D721Med (cell line): ENCODE measurements at places on chromosomes 5 and 9.

GRCh38 chr5:175696139-175696854 lies 38.4 kb downstream of the HRH2 start:
- DNase-seq: no peak

- DNase-seq: no peak
These were observed 53.7 kb upstream of the ADAMTS19 start for GRCh38 chr5:129406440-129406839.

- no peak for DNase-seq
These were observed 329.4 kb downstream of the KIF4B start for GRCh38 chr5:155342956-155343355.

DNA sequence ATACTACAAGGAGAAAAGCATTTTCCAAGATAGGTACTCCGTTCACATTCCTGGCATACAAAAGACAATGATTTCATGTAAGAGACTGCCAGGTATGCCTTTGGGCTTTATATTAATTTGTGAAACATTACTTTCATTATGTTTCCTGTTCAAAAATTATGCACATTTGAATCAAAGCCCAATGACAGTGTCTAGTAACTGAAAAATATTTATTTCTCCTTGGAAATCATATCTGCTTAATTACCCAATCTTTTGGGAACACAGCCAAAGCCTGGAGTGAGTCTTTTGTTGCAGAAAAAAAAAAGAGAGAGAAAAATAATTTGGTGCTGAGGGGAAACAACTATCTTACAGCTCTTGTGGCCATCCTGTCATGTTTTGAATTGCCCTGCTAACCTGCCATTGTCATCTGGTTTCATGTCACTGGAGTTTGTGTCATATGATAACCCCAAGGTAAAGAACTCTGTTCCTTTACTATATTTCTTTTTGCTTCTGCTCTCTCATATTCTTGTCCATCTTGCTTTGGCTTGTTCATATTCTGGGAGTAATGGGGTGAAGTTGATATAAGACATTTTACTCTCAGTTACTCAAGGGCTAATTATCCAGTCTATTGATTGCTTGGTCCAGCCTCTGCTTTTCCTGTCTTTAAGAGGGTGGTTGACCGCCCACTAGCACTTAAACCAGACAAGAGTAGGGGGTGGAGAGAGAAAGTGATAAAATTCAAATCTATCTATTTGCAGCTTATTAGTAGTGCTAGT lies 238.3 kb upstream of the NUDT12 start:
- DNase-seq: no peak

- no peak for DNase-seq
These were observed 65.0 kb downstream of the NSUN2 start for GRCh38 chr5:6567835-6568234.

DNA sequence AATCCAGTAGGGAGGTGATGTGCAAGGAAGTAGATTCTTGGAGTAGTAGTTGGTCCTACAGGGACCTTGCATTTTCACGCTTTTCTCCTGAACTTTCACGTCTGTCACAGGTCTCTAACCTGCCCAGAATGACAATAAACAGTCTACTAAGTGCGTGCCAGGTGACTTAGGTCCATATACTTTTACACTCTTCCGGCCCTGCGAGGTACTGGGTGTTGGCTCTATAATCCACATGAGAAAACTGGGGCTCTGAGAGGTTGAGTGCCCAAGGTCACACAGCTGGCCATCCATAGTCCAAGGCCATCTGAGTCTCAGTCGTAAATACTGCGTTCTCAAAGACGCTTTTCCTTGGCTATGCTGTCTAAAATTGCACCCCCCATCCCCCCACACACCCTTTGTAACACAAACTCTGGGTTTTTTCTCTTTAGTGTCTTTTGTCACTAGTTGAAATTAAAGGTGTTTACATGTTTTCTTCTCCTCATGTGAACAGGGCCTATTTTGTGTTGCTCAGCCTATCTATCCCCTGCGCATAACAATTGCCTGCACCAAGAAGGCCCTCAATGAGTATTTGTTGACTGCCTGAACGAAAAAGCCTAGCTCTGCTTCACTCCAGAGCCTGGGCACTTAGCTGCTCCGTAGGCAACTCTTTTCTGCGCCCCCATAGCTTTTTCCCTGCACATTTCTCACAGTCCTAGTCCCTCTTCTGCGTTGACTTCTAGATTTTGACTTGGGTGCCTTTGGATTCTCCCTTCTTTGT lies 943 bp downstream of the SFXN1 start:
- DNase-seq: no peak

GRCh38 chr5:130386155-130386554 lies 481.9 kb downstream of the CHSY3 start:
- no peak for DNase-seq

GRCh38 chr9:70589571-70590314 lies 175.3 kb upstream of the KLF9 start:
- no peak for DNase-seq

GRCh38 chr9:111276431-111277128 lies 53.4 kb downstream of the OR2K2 start:
- DNase-seq: no peak

- no peak for DNase-seq
These were observed 21.6 kb upstream of the SPATA31D4 start for GRCh38 chr9:81906671-81907070.

- DNase-seq: no peak
These were observed 61.6 kb upstream of the GNE start for GRCh38 chr9:36319806-36320205.

GRCh38 chr5:154702477-154702876 lies 52.7 kb upstream of the LARP1 start:
- no peak for DNase-seq

- no peak for DNase-seq
These were observed 236.2 kb upstream of the RASEF start for GRCh38 chr9:83299094-83299493.

DNA sequence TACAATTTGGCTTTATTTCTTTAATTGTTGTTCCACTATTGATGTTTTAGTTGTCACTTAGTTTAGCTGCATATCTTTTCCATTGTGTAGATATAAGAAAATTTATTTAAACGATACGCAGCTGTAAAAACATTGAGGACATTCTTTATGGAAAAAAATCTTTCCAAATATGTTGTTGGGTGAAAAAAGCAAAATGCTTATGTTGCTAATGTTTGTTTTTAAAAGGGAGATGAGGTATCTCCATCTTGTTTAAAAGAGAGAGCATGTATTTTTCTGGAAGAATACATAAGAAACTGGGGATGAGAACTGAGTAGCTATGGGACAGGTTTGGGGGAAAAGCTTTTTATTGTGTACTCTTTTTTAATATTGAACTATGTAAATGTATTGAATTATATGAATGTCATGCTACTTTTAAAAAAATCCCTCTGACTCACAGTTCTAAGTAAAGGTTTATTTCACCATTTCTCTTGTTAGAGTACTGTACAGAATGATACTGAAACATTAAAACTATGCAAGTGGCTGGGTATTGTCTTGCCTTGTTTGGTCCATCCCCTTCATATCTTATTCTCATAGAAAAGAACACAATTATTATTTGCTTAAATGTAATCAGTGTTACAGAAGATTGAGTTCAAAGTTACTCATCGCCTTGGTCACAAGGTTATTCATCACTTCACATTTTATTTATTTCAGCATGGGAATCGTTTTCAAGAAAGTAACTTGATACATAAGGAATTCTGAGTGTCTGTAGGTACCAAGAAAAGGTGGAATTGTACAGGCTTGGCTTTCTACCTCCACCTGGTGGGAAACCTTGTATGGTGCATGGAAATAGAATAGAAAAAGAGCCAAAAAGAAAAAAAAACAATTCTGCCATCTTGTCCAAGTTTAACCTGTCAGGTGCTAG lies 85.8 kb downstream of the RIC1 start:
- no peak for DNase-seq

DNA sequence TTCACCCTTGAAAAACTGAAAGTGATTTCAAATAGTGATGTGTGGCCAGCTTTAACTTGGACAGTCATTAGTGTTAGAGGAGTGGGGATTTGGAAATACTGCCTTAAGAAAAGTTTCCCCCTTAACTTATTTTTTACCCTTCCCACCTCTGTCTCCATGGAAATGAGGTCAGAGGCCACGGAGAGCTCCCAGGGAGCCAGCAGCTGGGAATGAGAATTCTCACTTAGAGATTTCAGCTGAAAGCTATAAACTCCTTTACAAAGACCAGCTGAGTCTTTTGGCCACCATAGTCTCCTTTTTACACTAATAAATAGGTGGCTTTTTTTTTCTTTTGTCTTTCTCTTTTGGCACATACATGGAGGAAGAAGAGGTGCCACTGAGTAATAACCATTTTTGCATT lies 45.7 kb upstream of the PIK3R1 start:
- no peak for DNase-seq

- DNase-seq: no peak
These were observed 76.6 kb upstream of the WWC1 start for GRCh38 chr5:168214886-168215285.

- no peak for DNase-seq
These were observed 59.7 kb downstream of the GGTA1 start for GRCh38 chr9:121439711-121440664.

GRCh38 chr5:145360936-145361335 lies 474.2 kb downstream of the PRELID2 start:
- DNase-seq: no peak

DNA sequence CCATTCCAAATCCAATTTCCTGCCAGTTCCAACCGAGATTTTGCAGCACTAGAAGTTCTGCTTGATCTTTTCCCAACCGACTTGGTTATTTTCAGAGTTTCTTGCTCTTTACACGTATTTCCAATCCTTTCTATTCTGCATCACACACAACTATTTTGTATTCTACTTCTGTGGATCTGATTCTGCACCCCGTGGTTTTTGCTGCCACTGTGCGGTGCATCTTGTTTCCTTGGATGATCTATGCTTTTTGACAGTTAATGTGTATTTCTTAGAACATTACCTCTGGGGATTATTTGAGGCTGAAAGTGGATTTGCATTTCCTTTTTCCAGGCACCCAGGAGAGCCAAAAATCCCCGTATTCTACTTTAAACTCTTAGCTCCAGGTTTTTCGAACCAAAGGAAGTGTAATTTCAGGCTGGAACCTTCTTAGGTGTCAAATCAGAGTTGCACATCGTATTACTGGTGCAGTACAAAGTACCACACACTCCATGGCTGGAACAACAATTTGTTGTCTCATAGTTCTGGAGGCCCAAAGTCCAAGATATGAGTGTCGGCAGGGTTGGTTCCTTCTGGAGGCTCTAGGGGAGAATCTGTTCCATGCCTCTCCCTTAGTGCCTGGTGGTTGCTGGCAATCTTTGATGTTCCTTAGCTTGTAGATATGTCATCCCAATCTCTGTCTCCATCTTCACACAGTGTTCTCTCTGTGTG lies 14.7 kb upstream of the SARDH start:
- no peak for DNase-seq

DNA sequence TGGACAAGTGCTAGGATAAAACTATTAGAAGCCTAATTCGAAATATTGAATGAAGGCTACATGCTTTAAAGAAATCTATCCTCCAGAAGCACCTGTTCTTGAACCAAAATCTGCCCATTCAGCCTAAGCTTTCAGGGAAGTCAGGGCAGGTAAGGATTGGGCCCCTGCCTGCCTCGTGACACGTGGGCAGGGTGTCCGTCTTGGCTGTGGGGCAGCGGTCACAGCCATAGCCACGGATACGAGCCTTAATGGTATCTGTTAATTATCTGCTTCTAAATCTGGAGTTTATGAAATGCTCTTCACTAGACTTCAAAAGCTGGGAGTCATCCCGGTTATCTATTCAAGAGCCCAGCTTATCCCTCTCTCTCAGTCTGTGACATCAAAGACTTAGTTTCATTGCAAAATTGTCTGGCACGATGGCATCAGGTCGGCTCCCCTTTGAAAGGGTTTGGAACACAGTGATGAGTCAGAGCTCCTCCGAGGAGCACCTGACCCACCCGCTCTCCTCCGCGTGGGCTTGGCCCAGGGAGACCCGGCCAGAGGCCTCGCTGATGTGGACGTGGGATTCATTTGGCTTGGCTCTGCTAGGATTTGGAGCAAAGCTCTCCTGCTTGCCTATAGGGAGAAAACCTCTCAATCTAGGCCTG lies 135.9 kb downstream of the MACROH2A1 start:
- no peak for DNase-seq

GRCh38 chr5:67437905-67438845 lies 241.6 kb upstream of the CD180 start:
- no peak for DNase-seq

DNA sequence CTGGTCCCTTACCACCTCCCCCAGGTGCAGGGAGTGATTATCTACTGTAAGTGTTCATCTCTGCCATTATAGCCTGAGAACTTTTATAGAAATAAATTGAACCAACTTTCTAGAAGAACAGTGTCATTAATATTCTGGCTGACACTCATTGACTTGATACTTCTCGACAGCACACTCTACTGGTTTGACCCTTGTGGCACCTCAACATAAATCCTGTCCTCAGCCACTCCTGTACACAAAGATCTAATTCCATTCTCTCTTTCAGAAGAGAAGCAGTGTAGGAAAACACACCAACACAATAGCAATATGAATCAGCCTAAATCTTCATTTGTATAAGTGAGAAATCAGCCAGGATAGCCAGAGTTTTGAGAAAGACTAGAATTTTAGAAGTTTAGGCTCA lies 417.7 kb downstream of the TAF11L14 start:
- no peak for DNase-seq

GRCh38 chr5:114056185-114056538 lies 305.7 kb upstream of the KCNN2 start:
- no peak for DNase-seq

DNA sequence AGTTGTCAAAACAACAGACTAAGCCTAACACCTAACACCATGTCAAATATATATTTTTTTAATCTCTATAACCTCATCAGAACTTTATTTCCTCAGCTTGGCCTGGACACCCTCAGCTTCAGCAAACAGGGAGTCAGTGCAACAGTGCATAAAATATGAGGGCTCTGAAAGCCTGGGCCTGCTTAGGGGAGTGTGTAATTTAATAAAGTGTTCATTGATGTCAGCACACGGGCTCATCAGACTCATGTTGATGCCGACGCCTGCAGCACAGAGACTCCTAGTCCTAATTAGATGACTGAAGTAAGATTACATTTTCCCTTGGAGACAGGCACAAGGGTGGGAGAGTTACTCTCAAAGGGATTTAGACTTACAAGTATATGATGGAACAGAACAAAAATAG lies 37.8 kb downstream of the CDH10 start:
- DNase-seq: peak; percentile 14

DNA sequence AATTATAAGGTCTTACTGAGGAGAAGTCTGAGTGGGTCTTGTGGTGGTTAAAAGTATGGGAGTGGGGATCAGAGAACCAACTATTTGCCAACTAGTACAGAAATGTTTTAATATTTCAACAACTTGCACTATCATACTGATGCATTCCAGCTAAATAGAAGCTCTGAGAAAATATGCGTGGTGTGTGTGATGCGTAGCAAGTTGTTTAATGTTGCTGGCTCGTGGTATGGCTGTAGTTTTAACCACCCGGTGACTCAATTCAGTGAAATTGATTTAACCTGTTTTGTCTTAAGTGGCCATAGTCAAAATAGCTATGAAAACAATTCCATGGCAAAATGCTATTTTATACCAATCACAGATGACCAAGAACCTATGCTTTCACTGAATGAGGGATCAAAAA lies 176.5 kb upstream of the SLC24A2 start:
- no peak for DNase-seq

GRCh38 chr5:169701910-169702451 lies 64.9 kb downstream of the DOCK2 start:
- no peak for DNase-seq
